ENCODE measurements at places on chromosomes 1 and 21. TPM values are rescaled to one million over a fixed set of nuclear protein-coding genes. Genes with fewer than 3 reads are reported as not detected.

DNA sequence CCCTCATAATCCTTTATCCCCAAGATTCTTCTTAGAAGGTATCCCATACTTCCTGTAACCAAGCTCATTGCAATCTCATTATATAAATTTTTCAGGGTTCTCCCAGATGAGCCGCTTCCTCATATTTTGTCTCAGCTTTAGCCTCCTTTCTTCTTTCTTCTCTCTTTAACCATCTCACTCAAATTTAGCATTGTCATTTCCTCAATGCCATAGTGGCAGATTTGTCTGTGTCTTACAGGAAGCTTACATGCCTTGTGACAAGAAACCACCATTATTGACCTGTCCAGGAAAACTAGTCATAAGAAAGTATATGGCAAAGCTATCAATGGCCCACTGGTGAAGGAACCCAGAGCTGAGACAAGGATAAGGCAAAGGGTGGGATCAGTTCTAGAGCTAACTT is 6.0 kb upstream of the FCRL2 start:
- no peak for DNase-seq

DNA sequence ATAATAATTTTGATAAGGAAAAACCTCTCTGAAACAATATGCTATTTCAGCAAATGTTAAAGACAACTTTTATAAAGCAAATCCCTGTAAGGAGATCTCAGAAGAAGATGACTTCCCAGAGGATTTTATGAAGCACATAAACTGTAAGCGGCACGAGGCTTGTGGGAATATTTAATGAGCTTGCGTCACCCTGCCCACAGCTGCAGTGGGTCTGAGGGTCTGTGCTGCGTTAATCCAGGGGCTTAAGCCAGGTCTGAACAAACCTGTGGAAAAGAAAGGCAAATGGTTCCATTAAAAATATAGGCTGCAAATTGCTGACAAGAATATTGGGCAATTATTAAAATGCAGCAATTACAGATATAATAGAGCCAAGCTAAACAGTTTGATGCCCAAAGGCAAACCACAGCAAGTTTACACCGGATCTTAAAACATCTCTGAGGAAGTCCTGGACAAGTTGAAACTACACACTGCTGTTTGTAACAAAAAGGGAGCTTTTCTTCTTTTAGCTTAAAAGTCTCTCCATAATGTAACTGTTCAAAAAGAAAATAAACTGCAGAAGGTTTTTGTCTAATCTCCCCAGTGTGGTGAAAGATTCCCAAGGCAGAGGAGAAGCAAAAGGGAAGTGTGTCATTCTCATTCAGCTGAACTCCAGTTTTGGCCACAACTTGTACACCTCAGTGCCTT is 21.8 kb downstream of the TGFBR3 start:
- DNase-seq: no peak

DNA sequence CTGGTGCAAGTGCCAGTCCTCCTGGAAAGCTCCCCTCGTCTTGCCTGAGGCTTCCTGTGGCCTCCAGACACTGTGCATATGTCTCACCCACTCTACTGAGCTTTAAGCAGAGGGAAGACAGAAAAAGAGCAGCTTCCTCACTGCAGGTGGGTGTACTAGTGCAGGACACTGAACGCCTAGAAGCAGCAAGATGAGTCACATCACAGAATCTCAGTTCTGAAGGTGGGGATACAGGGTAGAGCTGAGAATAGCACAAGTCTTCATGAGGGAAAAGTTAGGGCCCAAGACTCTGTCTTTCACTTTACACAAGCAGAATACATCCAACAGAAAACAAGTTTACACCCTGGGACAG is 37.4 kb downstream of the PCAT6 start:
- no peak for DNase-seq

DNA sequence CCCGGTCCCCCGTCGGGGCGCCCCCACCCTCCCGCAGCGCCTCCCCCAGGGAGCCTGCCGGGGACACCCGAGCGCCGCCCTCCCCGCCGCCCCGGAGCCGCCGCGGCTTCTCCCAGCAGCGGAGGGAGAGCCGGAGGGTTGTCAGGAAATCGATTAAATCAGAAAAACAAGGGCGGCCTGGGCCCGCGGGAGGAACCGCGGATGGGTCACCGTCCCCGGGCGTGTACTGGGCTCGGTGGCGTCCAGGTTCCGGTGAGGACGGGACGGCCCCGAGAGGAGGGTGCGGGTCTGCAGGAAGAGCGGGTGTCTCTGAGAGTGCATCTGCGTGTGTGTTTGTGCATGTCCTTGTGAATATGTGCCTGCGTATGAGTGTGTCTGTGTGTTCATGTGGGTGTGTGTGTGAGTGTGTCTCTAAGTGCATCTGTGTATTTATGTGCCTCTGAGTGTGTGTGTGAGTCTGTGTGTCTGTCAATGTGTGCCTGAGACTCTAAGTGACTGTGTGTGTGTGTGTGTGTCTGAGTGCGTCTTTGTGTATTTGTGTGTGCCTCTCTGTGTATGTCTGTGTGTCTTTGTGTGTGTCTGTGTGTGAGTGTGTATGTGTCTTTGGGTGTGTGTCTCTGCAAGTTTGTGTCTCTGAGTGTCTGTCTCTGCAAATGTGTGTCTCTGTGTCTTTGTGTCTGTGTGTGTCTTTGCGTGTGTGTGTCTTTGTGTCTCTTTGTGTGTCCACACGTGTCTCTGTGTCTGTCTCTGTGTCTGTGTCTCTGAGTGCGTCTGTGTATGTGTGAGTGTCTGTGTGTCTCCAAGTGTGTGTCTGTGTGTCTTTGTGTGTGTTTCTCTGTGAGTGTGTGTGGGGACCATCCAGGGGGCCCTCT is 1.1 kb downstream of the SPSB1 start:
- peak; percentile 49 for DNase-seq

DNA sequence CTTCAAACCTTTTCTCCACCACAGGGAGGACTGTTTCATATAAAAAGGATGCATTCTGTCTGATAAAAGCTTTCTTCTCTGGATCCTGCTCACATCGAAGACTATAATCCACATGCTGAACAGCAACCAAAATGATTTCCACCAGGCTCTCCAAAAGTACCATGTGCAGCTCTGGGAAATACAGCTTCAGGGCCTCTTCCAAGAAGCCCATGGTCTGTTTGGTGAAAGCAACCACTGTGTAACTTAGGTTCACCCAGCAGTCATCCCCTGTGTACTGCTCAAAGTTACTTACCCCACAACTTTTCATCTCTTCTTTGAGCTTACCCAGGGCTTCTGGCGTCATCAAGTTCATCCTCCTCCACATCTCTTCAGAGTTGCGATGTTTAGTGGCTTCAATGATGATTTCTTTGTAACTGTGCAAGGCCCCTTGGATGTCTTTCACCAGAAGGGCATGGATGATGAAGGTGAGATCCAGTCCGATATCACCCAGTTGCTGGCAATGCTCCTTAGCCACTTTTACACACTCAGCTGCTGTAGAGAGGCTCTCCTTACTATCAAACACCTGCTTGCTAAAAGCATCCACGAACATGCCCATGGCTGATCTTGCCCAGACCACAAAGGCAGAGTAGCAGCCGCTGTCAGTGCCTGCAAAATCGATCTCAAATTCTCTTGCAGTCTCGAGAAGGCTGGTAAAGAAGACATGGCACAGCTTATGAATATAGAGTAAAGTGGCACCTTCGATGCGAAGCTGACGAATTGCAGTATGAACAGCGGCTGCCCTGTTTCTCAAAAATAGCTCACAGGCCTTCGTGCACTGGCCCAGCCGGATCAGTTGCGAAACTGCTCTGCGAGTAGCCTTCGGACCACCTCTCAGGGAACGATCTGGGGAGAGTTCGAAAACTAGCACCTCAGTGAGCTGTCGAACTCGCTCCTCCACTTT is 1.7 kb downstream of the EXOC8 start:
- no peak for DNase-seq

- DNase-seq: no peak
Measured at GRCh38 chr1:204128464-204128963, 23.3 kb downstream of the ETNK2 start.

DNA sequence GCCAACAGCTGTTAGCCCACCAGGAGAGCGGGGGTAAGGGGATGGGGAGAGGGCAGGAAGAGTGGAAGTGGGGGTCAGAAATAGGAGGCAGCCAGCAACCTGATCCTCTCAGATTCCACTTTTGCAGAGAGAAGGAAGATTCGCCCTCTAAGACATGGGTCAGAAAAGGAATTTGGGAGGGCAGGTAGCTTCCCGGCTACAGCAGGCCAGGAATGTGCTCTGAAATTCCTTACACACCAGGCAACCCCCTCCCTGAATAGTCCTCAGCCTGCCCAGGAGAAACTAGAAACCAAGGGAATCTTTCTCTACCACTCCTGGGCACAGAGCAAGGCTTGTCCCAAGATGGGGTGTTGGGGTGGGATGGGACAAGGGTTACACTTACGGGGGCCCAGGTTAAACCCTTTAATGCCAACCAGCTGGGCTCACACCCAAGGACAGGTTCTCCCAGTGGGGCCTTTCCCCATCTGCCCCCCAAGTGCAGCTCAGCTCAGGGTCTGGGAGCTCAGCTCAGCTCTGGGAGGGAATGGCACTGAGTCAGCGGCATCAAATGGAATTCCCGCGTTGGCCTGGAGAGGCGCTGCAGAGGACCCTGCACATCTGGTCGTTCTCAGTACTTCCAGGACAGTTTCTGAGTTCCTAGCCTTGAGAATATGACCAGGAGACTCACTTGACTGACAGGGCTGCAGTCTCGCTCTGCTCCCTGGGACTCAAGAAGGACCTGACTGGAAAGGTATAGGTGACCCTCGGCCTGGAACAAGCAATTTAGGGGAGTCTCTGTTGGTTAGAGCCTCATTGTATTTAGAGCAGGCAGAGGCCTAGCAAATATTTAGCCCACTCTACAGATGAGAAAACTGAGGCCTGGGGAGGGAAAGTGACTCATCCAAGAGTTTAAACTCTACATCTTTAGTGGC is 761 bp downstream of the TNNT2 start:
- DNase-seq: peak; percentile 97

DNA sequence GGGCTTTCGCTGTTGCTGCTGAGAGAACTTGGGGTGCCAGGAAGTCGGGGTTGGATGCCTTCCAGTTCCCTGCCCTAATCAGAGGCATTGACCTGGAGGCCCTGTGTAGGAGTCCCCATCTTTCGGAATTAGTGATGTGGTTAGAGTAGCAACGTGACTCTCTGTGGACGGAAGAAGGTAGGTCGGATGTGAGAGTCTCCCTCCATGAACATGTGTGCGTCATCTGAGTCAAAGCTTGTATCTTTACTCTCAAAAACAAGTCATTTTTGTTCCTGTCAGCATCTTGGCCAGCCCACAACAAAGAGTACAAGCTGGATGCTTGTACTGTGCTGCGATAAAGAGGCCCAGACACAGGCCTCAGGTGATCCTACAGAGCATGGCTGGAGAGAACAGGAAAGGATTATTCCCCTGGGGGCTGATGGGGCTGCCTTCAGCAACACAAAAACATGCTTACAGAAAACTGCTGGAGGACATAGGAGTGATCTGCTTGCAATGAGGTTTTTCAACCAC is 31.0 kb upstream of the IL10 start:
- DNase-seq: no peak

DNA sequence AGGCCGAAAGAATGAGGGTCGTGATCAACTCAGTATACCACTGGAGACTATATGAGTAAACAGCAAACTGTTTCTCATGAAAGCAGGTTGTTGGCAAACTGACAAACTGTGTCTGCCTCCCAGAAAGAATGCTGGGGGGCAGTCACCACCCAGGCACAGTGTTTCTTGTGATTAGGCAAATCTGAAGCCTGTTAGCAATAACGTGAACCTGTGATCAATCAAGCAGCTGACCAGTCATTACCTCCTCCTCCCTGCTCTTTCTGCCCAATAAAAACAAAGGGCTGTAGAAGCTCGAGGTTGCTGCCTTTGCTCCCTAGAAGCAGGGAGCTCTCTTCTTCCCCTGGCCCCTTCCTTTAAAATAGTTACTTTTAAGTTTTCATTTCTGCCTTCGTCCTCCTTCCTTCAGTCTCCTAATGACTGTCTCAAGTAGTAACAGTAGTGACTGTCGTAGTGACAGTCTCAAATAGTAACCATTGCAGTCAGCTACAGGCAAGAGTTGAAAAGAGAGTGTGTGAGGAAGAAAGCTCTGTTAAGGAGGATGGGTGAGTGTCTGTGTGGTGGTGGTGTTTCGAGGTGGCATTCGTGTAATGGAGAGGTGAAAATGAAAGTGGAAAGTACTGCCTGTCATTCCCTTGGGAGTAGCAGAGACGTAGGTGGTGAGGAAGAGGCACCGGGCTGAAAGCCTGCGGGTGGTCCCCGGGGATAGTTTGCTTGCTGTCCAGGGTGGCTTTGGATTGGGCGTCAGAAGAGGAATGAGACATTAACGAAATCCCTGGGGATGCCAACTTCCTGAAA is 14.5 kb downstream of the HHAT start:
- no peak for DNase-seq

- DNase-seq: no peak
Measured at GRCh38 chr1:156804572-156805243, 11.9 kb downstream of the SH2D2A start.

The PPFIA4 gene
- 7.6 TPM for total RNA-seq

- no peak for DNase-seq
Measured at GRCh38 chr1:202945483-202945882, 12.6 kb downstream of the ADIPOR1 start.

DNA sequence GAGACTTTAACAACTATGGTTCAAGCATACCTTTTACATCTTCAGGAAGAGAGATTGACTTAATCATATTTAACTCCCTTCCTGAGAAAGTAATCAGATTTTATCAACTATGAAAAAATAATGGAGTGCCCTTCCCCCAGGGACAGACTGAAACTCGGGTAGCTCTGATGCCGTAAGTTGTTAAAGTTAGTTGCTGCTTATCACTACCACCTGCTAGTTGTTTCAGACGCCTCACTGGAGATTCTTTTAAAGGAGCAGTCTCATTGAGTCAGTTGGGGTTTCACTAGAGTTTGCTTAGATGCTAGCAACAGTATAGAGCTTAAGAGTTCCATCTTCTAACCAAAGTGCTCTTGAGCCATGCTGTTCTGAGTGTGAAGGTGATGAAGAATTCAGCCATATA is 17.0 kb upstream of the TRAF5 start:
- DNase-seq: no peak

DNA sequence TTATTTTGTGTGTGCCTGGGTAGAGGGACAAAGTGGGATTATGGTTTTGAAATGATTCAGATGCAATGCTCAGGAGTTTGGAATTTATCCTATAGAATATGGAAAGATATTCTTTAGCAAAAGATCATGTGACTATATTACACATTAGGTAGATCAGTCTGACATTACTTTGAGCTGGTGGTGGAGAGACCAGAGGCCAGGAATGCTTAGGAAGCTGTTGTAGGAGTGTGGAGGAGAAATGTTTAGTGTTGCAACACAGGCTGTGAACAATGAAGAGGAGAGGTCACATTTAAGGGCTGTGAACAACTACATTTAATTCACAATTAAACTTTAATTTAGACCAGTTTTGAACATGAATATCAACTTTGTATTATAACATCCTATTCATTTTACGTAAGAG is 45.3 kb upstream of the PODN start:
- no peak for DNase-seq

Data from GM23338 (cell line).